Head of caudate nucleus (tissue), 42 donors: ENCODE measurements at places on chromosomes 1 and 21.

DNA sequence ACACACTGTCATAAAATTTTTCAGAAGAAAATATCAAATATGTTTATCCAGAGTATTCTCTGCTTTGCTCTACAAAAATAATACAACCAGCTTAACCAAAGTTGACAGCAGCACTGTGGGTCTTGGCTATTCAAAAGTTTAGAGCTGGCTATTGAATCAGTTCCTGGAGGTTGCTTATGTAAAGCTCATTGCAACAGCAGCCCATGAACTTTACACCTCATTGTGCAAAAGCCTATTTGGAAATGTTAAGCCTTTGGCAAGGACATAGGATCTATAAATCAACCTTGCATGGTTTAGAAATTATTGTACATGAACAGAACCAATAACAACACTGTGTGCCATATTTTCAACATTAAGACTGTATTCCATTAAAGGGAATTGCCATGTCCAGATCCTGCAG is 714.9 kb downstream of the ADGRL2 start:
- no peak for DNase-seq

DNA sequence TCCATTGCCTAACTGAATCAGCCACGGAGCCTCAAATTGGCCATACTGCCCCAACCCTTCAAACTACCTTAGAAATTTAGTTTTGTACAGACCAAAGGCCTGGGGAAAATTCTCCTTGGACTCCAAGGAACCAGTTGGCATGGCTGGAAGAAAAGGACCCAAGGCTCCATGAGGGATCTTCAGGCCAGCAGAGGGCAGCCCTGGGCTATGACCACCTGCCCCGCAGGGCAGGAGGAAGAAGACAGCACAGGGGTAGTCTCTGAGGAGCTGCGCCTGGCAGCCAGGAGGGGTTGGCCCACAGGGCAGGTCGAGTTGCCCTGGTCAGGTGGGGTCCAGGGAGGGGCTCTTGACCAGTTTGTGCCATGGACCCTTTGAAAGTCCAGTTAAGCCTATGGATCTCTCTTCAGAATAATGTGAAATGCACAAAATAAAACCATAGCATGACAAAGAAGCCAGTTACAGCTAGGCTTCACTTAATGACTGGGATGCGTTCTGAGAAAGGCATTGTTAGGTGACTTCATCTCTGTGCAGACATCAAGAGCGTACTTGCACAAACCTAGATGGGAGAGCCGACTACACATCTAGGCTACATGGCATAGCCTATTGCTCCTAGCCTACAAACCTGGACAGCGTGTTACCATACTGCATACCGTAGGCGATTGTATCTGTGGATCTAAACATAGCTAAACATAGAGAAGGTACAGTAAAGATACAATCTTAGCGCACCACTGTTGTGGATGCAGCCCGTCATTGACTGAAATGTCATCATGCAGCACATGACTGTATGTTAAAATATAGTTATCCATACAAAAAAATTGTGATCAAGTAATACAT is 26.1 kb downstream of the CACNA1S start:
- peak; percentile 57 for DNase-seq

DNA sequence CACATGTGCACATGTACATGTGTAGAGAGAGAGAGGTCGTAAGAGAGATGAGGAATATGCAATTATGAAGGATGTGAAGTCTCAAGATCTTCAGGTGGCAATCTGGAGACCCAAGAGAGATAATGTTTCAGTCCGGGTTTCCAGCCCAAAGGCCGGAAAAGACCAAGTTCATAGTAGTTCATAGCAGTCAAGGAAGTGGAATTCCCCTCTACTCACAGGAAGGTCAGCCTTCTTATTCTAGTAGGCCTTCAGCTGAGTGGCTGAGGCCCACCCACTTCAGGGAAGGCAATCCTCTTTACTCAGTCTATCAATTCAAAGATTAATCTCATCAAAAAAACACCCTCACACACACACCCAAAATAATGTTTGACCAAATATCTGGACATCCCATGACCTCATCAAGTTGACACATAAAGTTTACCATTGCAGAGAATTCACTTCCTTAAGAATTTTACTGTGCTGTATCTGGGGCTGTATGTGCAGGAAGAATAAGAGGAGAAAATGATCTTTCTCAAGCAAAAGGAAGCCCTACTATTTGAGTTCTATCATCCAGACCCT is 114.6 kb downstream of the TNFSF18 start:
- DNase-seq: no peak

- DNase-seq: no peak
These were observed 158.9 kb downstream of the ZBTB18 start for GRCh38 chr1:244209955-244210354.
